ENCODE measurements at places on chromosomes 1 and 21. TPM values are rescaled to one million over a fixed set of nuclear protein-coding genes. Genes with fewer than 3 reads are reported as not detected.

Gene HS2ST1
- total RNA-seq, result 18.2 TPM

Gene PODN
- 0.24 TPM for total RNA-seq

GRCh38 chr1:1757422-1758058 lies 20.7 kb downstream of the NADK start:
- no peak for DNase-seq

- DNase-seq, result no peak
Measured at GRCh38 chr1:24205345-24206082, 18.4 kb upstream of the IFNLR1 start.

Gene IFI44L
- total RNA-seq, result 2.8 TPM

DNA sequence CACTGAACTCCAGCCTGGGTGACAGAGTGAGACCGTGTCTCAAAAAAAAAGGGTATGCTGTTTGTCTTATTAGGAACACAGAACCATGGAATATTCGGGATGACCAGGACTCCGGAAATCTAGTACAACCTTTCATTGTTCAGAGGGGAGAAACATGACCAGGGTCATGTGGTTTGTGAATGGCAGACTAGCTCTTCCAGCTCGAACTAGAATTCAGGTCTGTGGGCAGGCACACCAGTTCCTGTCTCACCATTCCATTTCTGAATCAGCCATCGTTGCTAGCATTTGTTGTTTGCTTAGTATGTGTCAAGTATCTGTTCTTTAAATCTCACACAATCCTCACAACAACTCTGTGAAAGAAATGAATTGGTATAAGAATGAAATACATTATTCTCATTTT lies 50.9 kb downstream of the MDM4 start:
- no peak for DNase-seq

Gene S100A2
- total RNA-seq, result 3.9 TPM

Gene CTH
- total RNA-seq, result 1.8 TPM

- no peak for DNase-seq
Measured at GRCh38 chr1:233261206-233261605, 34.3 kb downstream of the PCNX2 start.

- no peak for DNase-seq
Measured at GRCh38 chr1:2925918-2926317, 95.3 kb upstream of the ACTRT2 start.

DNA sequence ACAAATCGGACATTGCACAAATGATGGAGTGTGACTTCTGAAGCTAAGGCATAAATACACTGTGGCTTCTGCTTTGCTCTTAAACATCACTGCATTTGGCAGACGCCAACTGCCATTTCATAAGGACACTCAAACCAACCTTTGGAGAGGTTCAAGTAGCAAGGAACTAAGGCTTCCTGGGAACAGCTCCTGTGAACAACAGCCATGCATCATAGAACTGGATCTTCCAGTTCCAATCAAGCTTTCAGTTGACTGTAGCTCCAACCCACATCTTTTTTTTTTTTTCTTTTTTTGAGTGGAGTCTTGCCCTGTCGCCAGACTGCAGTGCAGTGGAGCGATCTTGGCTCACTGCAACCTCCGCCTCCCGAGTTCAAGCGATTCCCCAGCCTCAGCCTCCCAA lies 10.7 kb upstream of the HUNK start:
- DNase-seq, result no peak

DNA sequence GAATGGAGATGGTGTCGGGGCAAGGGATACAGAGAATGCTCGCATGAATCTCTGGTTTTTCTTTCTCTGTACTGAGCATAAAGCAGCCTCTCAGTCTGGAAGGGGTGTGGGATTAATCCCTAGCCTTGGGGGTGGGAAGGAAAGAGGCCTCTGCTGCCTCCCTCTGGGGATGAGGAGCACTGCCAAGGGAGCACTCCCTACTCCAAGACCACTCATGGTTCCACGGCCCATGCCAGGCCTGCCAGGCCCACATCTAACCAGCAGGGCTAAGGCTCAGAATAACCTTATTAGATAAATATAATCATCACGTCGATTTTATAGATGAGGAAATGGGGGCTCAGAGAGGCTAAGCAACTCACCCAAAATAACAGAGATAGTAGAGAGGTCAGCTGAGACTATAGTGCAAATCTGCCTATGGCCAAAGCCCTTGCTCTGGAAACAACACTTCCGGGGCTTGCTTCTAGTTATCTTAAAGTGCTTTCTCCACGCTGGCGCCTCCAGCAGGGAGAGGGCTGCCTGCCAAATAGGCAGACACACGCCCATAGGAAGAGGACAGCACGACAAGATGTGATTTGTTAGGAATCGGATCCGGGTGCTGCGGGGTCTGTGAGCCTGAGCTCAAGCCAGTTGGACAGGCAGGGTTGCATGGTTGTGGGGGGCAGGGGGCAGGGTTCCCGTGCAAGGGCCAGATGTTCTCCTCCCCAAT lies 522 bp downstream of the TEX35 start:
- DNase-seq, result no peak

GRCh38 chr1:53121319-53122172 lies 20.9 kb downstream of the SLC1A7 start:
- DNase-seq, result no peak

- DNase-seq, result no peak
Measured at GRCh38 chr1:99621340-99621901, 24.5 kb upstream of the PALMD start.

DNA sequence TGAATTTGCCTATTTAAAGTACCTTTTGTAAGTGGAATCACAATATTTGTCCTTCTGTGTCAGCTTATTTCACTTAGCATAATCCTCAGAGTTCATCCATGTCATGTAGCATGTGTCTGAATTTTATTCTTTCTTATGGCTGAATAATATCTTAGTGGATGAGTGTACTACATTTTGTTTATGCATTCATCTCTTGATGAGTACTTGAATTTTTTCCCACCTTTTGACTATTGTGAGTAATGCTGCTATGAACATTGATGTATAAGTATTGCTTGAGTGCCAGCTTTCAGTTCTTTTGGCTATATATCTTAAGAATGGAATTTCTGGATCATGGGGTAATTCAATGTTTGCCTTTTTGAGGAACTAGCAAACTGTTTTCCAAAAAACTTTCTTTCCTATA lies 84.2 kb downstream of the TGFB2 start:
- no peak for DNase-seq

- no peak for DNase-seq
Measured at GRCh38 chr1:1397839-1398523, 1.2 kb downstream of the CCNL2 start.

- no peak for DNase-seq
Measured at GRCh38 chr1:67323087-67323486, 15.4 kb downstream of the IL12RB2 start.

GRCh38 chr1:27602462-27603308 lies 1.3 kb downstream of the AHDC1 start:
- DNase-seq, result no peak

- DNase-seq, result no peak
Measured at GRCh38 chr1:121443001-121443540, 258.3 kb downstream of the SRGAP2C start.

Gene FAM72B
- 1.2 TPM for total RNA-seq

DNA sequence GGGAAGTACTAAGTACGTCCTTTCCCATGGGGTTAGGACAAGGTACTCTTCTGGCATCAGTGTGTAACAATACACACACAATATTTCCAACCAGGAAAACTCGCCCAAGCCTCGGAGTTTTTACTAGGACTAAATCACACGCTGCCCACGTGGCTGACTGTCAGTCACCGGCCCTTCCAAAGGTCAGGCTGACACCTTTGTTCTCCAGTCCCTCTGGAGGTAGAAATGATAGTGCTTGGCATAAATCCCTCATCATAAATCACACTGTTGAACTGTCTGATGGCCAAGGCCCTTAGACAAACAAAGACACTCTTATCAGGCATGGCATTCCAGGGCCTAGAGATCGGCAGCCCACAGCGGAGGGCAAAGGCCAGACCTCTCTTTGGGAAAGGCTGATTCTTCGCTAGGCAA lies 16.9 kb upstream of the SLAMF9 start:
- no peak for DNase-seq

DNA sequence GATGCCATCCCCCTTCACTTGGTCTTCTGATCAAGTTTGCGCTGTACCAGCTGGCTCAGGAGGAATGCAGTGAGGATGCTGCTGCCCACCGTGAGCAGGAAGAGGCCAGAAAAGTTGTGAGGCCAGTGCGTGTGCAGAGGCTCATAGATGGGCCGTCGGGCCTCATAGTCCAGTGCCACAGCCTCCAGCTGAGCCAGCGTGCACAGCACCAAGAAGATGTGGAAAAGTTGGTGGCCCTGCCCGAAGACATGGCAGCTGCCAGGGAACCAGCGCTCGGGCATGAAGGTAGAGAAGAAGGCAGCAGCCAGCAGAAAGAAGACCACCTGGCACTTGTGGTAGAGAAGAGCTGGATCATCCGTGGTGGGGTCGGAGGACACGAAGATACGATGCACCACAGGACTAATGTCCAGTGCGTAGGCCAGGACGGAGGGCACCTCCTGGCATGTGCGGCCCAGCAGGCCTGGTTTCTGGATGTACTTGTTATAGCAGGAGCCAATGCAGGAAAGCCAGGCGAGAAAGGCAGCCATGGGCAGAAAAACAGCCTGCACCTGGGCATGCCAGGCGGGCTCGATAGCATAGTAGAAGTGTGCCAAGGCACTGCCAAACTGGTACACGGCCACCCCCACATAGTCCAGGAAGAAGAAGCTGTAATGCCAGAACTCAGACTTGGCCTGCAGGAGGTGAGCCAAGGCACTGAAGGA lies 3.7 kb upstream of the AUNIP start:
- no peak for DNase-seq

DNA sequence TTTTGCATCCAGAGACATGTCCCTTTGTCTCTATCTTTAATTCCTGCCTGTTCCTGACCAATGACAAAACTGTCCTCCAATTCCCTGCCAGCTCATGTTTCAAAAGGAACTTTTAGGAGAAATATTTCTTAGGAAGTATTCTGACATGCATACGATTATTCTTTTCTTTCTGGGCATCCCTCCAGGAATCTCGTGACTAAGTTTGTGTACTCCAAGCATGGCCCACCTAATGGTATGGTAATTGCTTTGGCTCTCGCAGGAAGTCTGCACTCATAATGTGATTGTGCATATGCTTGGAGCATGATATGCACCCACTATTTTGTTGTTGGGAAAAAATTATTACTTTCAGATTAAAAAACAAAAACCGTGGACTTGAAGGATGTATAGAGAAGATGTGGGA lies 256.4 kb downstream of the PRDM2 start:
- no peak for DNase-seq

DNA sequence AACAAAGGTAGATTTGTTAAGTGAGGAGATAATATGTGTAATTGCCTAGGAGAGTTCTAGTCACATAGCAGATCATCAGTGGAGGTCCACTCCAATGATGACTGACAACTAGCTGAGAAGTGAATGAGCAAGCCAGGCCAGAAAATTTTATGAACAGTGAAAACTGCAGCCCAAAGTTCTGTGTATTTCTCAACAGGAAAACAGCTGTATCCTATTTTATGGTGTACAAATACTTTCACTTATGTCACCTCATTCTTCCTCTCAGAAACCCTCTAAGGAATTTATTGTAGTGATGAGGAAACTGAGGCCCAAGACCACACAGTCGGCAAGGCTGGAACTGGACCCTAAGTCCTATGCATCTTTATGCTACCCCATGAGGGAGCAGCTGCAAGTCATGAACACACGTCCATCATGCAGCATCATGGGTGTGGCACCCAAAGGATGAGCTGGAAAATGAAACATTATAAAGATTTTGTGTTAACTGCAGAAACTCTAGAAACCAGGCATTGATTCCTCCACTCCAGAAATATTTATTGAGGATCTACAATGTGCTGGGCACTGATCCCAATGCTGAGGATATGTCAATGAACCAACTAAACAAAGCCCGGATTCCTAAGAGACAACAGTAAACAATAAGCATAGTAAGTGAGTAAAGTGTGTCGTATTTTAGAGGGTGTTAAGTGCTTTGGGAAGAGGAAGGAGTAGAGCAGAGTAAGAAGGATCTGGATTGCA lies 99.5 kb upstream of the DUSP10 start:
- DNase-seq, result no peak

- DNase-seq, result no peak
Measured at GRCh38 chr1:12416744-12417143, 186.9 kb downstream of the VPS13D start.

Gene LRRN2
- total RNA-seq, result 0.19 TPM

- no peak for DNase-seq
Measured at GRCh38 chr1:19639999-19640362, 4.1 kb upstream of the NBL1 start.

GRCh38 chr1:195637539-195637938 lies 970.7 kb downstream of the KCNT2 start:
- no peak for DNase-seq

Gene GNG4
- total RNA-seq, result not detected

Gene TEX38
- total RNA-seq, result not detected

Gene SYT6
- not detected for total RNA-seq

- DNase-seq, result no peak
Measured at GRCh38 chr21:46457801-46458314, 833 bp upstream of the DIP2A start.

GRCh38 chr1:91804546-91805023 lies 81.4 kb downstream of the TGFBR3 start:
- no peak for DNase-seq

DNA sequence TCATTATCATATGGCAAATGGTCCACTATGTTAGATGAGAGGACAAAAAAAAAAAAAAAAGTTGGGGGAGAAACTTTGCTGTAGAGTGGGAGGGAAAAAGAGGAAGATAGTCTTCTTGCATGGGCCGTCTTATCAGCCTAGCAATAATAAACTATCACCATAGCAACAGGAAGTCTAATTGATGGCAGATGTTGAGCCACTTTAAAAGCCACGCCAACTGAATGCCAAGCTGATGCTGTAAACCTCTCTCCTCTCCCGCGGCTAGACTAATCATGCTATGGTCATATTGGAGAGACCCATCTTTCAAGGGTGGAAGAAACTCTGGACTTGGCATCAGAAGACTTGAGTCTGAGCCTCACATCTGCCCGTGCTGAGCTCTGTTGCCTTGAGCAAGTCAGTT lies 122.2 kb upstream of the HOOK1 start:
- no peak for DNase-seq

GRCh38 chr21:26425576-26425975 lies 147.5 kb downstream of the CYYR1 start:
- no peak for DNase-seq

Gene E2F2
- 0.82 TPM for total RNA-seq

DNA sequence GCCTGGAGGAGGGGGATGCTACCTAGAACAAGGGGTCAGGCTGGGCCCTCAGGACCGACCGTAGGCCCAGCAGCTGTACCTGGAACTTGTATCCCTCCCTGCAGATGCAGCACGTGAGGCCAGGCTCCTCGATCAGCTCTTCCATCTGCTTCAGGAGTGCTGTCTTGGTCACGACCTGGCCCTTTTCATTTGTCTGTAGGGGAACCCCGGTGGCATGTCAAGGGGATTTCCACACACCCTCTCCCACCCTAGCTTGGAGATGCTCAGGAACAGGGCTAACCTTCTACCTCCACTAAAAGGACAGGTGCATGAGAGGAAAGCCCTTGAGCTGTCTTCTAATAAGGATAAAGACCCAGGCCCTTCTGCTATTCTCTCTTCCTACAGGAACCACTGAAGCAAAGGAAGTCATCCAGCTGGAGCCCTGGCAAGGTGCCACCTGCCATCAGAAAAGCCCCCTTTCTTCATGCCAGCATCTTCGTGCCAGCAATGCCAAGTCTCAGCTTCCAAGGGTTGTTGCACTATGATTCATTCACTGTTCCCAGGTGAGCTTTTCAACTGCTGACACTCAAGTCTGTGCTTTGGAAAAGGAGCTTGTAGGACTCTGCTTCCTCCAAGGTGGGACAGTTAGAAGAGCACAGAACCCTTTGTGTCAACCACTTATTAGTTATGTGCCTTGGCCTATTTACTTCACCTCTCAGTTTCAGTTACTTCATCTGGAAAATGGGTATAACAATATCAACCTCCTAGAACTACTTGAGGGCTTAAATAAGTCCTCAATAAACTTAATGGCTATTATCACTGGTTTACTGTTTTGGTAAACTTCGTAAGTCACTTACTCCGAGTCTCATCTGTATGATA lies 122.1 kb downstream of the UBR4 start:
- no peak for DNase-seq

All from glomerular endothelial cell (primary cell).